ENCODE measurements at places on chromosomes 5 and 9. TPM values are rescaled to one million over a fixed set of nuclear protein-coding genes. Genes with fewer than 3 reads are reported as not detected.

The FOXD4 gene
- total RNA-seq: 0.45 TPM

The NSD1 gene
- 112 TPM for total RNA-seq

The ZCCHC10 gene
- total RNA-seq: 15.0 TPM

The SPINK7 gene
- total RNA-seq: not detected

The SLC36A2 gene
- 30.2 TPM for total RNA-seq

The CAVIN4 gene
- 0.31 TPM for total RNA-seq

The MCTP1 gene
- 63.1 TPM for total RNA-seq

The CATSPER3 gene
- total RNA-seq: 0.80 TPM

The PCDHGB5 gene
- total RNA-seq: 16.3 TPM

The NTRK2 gene
- 75.0 TPM for total RNA-seq

The RUFY1 gene
- 52.1 TPM for total RNA-seq

The TIMD4 gene
- not detected for total RNA-seq

The TJP2 gene
- 129 TPM for total RNA-seq

The CCDC152 gene
- total RNA-seq: 5.2 TPM

The LCN9 gene
- not detected for total RNA-seq

The CA9 gene
- total RNA-seq: not detected

The ENTREP1 gene
- 2.9 TPM for total RNA-seq

The CD14 gene
- 107 TPM for total RNA-seq

The SLC22A5 gene
- 16.0 TPM for total RNA-seq

The NEUROG1 gene
- not detected for total RNA-seq

The RANBP17 gene
- 14.8 TPM for total RNA-seq

The NKD2 gene
- 0.89 TPM for total RNA-seq

The PCDHGC5 gene
- total RNA-seq: 3.8 TPM

The TMEM215 gene
- 9.7 TPM for total RNA-seq

The AGXT2 gene
- total RNA-seq: not detected

The IRF1 gene
- total RNA-seq: 52.2 TPM

The CARTPT gene
- total RNA-seq: not detected

The SRD5A1 gene
- 9.6 TPM for total RNA-seq

The PCDHA4 gene
- total RNA-seq: 0.85 TPM

The MLANA gene
- not detected for total RNA-seq

The ZNF883 gene
- 3.6 TPM for total RNA-seq

The NUTM2F gene
- total RNA-seq: not detected

The KCNV2 gene
- not detected for total RNA-seq

The PTTG1 gene
- 3.0 TPM for total RNA-seq

The LCN1 gene
- not detected for total RNA-seq

The SNCB gene
- total RNA-seq: not detected

The GPX8 gene
- total RNA-seq: 34.9 TPM

The SHROOM1 gene
- 33.3 TPM for total RNA-seq

The SARDH gene
- 6.0 TPM for total RNA-seq

The DOLPP1 gene
- 10.3 TPM for total RNA-seq

The PRLR gene
- 1.9 TPM for total RNA-seq

The MYO10 gene
- 25.9 TPM for total RNA-seq

The VAV2 gene
- 20.5 TPM for total RNA-seq

The FBP2 gene
- not detected for total RNA-seq

The STK32A gene
- 29.1 TPM for total RNA-seq

The NSMF gene
- 50.4 TPM for total RNA-seq

The CNTLN gene
- 22.4 TPM for total RNA-seq

The BARHL1 gene
- total RNA-seq: not detected

The NR2F1 gene
- 181 TPM for total RNA-seq

The IFNA2 gene
- total RNA-seq: not detected

The SLC34A1 gene
- not detected for total RNA-seq

The SPINK13 gene
- not detected for total RNA-seq

The RGS7BP gene
- total RNA-seq: 0.67 TPM

The AMBP gene
- not detected for total RNA-seq

The BRD9 gene
- 38.5 TPM for total RNA-seq

The HTR4 gene
- total RNA-seq: 0.13 TPM

The NINJ1 gene
- 53.5 TPM for total RNA-seq

The C5orf58 gene
- not detected for total RNA-seq
